ENCODE measurements at places on chromosomes 4 and X. TPM values are rescaled to one million over a fixed set of nuclear protein-coding genes. Genes with fewer than 3 reads are reported as not detected.

Gene CLOCK
- polyA plus RNA-seq, result 13.0 TPM

Gene MED14
- polyA plus RNA-seq, result 22.4 TPM

Gene VCX3A
- 0.87 TPM for polyA plus RNA-seq

Gene FAM47B
- polyA plus RNA-seq, result not detected

Gene UVSSA
- 11.6 TPM for polyA plus RNA-seq

Gene SPANXN3
- polyA plus RNA-seq, result not detected

Gene CCNI
- polyA plus RNA-seq, result 129 TPM

Gene SH2D1A
- not detected for polyA plus RNA-seq

Gene NFKB1
- 4.5 TPM for polyA plus RNA-seq
